ENCODE measurements at places on chromosomes 2 and 18.

GRCh38 chr2:24214880-24215279 lies 40.0 kb downstream of the FAM228A start:
- no peak for DNase-seq

- no peak for DNase-seq
Measured at GRCh38 chr2:51368250-51368649, 336.3 kb upstream of the NRXN1 start.

- DNase-seq, result no peak
Measured at GRCh38 chr18:79064228-79064627, 5.0 kb upstream of the ATP9B start.

- no peak for DNase-seq
Measured at GRCh38 chr2:127853671-127854070, 4.3 kb downstream of the POLR2D start.

DNA sequence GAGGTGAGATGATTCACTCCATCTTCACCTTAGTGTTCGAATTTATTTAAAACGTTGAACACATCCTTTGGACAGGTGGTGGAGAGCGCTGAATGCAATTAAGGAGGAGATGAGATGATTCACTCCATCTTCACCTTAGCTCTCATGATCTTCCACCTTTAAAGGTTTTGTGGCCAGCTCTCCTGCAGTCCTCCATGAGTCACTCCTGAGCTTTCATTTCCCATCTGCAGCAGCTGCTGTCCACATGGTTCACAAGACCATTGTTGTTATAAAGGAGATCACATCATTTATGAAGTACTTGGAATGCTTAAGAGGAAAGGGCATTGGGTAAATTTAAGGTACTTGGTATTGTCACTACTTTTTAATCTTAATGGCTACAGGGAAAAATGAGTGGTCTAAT lies 298.5 kb downstream of the PAX3 start:
- peak; percentile 79 for DNase-seq
